NCI-H187 (cell line): ENCODE measurements at places on chromosomes 2 and 18.

DNA sequence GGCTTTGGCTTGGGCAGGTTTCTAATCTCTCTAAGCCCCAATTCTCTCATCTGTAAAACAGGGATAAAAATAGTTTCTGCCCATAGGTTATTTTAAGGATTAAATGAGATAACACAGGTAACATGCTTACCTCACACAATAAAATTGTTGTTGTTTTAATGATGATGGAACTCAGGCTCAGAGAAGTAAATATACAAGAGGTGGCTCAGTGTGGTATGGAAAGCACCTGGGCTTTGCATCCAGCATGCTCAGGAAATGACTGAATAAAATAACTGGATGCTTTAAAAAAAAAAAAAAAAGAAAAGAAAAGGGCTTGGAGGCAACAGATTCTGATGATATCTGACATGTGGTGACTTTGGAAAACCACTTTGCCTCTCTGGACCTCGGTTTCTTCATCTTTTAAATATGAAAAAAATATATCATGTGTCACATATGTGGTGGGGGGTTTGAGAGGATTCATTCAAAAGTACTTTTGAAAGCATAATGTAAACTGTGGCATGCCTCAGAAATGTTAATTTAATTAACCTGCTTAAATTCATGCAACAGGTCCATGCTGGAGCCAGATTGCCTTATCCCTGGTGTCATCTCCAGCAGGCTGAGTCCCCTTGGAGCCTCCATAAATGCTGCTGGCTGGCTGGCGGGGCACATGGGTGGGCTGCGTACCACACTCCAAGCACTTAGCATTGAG lies 112.8 kb upstream of the CDC42EP3 start:
- DNase-seq, result no peak

DNA sequence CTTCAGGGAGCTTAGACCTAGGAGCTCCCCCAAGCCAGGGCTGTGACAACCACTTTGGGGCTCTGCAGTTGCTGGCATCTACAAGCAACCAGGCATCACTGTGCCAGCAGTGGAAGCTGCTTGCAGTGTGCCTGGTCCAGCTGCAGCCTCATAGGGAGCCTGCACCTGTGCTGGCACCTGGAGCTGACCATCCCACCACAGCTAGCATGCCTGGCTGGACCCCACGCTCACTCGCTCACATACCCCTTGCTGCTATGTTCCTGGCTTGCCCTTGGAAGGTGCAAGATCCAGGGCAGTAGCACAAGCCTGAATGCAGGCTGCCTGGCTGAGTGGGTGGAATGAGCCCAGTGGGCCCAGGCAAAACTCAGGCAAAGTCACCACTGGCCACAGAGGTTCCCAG lies 82.5 kb downstream of the ZNF804A start:
- no peak for DNase-seq

- no peak for DNase-seq
These were observed 85.5 kb downstream of the DSC3 start for GRCh38 chr18:30957066-30957465.

DNA sequence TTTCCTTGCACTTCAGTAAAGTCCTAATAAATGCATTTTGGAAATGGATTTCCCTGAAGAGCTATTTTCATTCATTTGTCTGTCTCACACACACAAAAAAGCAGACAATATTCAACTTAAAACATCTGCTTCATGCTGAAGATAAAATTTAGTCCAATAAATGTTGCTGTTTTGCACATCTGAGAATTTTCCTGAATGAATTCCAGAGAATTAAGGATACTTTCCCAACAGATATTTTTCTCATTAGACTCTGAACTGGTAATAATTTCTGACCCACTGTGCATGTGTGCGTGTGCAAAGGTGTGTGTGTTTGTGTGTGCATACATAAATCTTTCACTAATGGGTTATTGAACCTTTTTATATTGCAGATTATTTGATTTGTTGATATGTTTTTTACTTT lies 390.2 kb upstream of the TMEFF2 start:
- no peak for DNase-seq

GRCh38 chr2:223854741-223855140 lies 17.4 kb upstream of the AP1S3 start:
- DNase-seq, result no peak

- no peak for DNase-seq
These were observed 24.0 kb upstream of the SULT1C3 start for GRCh38 chr2:108215794-108216211.

GRCh38 chr2:24920809-24921441 lies 888 bp upstream of the ADCY3 start:
- DNase-seq, result no peak

DNA sequence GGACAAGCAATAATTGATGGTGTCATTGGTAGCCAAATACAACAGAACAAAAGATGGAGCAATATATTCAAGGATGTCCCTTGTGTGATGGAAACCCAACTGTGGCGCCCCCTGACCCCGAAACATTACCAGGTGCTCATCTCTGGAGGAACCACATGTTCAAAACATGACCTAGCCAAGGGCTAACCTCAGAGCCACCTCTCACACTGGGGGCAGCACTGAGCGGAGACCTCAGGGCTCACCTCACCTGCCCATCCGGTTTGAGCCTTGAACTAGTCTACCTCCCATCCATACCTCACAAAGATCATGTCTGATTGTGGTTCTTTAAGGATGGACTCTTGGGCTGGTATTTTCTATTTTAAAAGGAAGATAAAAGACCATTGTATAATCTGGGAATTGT lies 314.4 kb upstream of the CDH7 start:
- DNase-seq, result no peak

DNA sequence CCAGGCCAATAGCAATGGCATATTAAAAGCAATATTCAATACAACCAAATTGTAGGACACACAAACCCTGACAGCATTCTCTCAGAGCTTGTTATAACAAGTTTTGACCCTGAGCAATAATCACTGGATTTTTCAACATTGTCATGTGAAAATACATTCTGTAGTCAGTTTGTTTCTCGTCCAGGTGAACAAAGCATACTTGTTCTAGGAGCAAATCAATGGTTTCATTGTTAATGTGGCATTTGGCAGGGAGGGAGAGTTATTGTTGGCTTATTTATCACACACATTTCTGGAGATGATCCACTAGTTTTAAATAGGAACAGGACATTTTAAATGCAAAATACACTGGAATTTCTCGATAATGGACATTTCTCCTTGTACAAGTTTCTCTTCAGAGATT lies 69.9 kb upstream of the L3MBTL4 start:
- no peak for DNase-seq

GRCh38 chr2:155733091-155733853 lies 599.2 kb downstream of the NR4A2 start:
- DNase-seq, result no peak

DNA sequence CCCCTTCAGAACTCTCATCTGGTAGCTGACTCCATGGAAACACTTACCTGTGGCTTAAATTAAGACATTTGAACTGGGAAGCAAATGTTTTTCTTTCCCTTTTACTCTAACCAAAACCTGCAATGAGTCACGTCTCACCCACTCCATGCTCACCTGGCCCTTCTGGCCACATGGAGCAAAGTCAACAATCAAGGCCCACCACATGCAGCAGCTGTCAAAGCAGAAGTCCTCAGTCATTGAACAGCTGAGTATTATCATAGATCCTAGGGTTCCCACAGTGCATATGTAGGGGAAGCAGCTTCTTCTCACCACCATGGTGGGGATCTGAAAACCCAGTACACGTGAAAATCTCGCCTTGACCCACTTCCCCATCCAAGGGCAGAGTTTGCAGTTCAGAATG lies 12.3 kb upstream of the MEP1B start:
- DNase-seq, result no peak

DNA sequence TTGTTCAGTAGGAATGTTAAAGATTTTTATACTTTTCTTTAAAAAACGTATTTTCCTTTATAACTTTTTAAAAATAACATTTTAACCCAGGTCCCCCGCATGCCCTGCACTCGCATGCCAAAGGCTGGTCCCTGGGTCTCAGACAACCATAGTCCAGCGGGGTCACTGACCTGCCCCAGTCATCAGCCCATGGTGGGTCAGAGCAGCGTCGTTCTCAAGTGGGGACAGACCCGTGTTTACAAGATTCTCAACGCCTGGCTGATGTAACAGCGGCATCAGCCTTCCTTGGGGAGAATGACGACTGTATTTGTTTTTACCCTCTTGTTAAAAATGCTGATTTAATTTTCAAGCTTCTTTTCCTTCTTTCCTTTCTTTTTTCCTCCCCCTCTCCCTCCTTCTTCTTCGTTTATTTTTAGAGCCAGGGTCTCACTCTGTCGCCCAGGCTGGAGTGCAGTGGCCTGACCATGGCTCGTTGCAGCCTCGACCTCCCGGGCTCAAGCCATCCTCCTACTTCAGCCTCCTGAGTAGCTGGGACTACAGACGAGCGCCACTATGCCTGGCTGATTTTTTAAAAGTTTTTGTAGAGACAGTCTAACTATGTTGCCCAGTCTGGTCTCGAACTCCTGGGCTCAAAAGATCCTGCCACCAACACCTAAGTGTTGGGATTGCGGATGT lies 1.0 kb upstream of the EFHD1 start:
- DNase-seq, result no peak

DNA sequence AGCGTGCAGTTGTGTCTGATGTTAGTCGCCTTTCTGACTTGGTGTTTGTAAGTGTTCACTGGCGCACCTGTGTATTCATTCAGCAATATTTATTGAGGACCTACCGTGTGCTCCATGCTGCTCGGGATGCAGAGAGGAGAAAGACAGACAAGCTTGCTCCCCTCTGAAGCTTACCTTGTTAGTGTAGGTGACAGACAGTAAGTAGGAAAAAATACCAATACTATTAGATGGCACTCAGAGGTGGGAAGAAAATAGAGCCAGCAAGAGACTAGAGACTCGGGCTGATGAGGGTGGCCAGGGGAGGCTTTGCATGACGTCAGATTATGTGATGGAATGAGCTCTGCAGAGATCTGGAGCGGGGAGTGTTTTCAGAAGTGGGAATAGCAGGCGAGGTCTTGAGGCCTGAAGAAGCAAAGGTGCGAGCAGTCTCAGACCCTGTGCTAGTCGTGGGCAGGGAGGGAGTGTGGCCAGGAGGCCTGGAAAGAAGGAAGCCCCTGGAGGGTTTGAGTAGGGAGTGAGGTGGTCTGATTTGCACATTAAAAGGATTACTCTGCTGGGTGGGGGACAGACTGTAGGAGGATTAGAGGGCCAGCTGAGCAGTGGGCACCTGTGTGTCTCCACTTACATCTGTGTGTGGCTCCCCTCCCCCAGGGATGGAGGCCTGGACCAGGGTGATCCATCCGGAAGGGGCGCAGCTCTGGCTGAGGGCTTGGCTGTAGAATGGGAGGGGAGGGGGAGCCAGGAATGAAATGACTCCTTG lies 11.8 kb downstream of the MTCL1 start:
- no peak for DNase-seq

GRCh38 chr2:241040081-241040803 lies 41.8 kb downstream of the SNED1 start:
- no peak for DNase-seq

- no peak for DNase-seq
These were observed 423.6 kb upstream of the CHST9 start for GRCh38 chr18:27608742-27609141.

GRCh38 chr2:43387092-43388062 lies 161.0 kb upstream of the ZFP36L2 start:
- no peak for DNase-seq
